ENCODE measurements at places on chromosomes 16 and 17.

GRCh38 chr16:8474587-8474986 lies 115.7 kb downstream of the TMEM114 start:
- peak; percentile 43 for DNase-seq

DNA sequence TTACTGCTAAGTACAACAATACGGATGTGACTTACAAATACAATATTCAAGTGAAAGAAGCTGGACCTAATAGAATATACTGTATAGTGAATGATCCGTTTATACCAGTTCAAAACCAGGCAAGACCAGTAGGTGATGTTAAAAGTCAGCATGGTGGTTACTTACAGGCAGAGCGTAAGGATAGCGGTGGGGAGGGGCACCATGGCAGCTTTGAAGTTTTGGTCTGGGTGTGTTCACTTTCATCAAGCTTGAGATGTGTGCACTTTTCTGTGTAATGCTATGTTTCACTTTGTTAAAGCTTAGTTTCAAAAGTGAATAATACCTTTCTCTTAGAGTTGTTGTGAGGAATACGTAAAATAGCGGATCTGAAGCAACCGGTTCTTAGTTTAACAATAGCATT lies 16.5 kb upstream of the SLC35G3 start:
- DNase-seq: no peak

DNA sequence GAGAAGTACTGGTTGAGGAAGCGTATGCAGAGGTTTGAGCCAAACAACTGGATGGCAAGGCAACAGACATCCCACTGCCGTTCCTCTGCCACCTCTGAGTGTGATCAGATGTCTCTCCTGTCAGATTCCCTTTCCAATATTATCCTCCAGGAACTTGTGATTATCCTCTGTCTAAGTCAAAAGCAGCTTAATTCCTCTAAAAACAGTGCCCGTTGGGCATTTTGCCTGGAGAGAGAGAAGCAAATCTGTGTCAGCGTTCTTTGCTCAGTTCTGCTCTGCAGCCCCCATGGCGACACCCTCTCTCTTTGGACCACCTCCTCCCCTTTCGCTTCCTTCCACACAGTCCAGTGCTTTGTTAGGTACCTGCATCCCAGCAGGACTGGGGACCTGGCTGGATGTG lies 56.1 kb upstream of the TBX2 start:
- DNase-seq: no peak

GRCh38 chr17:34287875-34288274 lies 2.3 kb downstream of the CCL11 start:
- no peak for DNase-seq

DNA sequence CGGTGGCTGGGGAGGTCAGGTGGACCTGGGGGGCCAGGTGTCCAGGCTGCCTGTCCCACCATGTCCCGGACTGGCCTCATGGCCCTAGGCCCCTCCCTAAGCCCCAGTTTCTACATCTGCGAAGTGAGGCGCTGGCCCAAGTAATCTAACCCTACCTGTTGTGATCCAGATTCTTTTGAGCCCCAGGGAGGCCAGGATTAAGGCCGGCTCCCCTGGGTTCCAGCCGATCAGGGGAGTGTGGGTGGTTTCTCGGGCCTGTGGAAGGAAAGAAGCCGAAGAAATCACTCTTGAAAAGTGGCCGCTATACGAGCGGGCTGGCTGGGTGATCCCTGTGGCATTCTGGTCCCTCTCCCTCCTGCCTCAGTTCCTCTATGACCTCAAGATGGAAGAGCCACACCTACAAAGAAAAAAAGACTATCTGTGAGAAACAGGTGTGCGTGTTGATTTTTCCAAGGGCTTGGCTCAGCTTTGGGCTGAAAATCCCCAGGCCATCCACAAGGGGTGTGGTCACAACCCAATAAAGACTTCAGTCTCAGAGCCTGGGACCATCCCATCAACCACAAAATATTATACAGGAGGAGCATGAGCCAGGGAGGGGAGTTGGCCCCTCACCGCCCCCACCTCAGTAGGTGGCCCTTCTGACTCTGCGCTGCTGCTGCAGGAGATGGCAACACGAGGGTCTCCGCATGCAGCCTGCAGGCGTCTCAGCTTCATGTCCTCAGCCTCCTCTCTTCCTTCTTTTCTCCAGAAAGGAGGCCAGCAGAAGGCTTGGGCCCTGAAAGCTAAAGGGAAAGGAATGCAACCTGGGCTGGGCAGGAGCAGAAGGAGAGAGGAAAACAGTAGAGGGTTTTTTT lies 20.3 kb downstream of the GPR142 start:
- no peak for DNase-seq

- peak; percentile 73 for DNase-seq
Observed at GRCh38 chr16:35795361-35796029, 2336.1 kb downstream of the TP53TG3F start.

- no peak for DNase-seq
Observed at GRCh38 chr16:75341564-75342307, 90.3 kb upstream of the BCAR1 start.

GRCh38 chr16:74667255-74667700 lies 601 bp upstream of the RFWD3 start:
- DNase-seq: peak; percentile 0

Measured in NCI-H1105 (cell line).